Naive thymus-derived CD4-positive, alpha-beta T cell (primary cell): ENCODE measurements at places on chromosomes 5 and 9.

- no peaks in the 10 kb centered on the region for H3K27me3 ChIP-seq
- no peaks in the 10 kb centered on the region for H3K36me3 ChIP-seq
- peaks cover 8% of the 10 kb centered on the region for H3K4me1 ChIP-seq
Measured at GRCh38 chr5:140356853-140357725, 2.9 kb upstream of the SLC4A9 start.

DNA sequence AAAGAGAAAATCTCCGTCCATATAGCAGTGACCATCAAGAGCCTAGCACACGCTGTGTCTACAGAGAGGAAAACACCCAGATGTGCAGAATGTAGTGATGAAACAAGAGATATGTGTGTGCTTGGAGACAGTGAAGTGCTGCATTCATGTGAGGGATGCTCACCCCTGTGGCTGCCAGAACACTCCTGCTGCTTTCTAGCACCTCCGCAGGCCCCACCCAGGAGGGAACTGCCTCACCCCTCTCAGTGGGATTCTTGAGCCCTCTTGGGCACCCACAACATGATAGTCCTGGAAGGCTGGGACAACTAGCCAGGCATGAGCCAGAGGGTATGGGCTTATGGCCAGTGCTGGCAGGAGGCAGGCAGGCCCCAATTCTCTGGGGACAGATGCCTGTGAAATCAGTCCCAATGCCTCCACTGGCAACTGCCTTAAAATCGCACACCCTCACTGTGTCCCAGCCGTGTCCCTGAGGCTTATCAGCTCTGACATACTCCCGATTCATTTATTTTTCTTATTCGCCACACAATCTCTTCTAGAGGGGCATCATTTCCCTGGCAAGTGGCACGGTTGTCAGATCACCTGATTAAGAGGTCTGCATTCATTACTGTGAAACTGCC lies 73.2 kb upstream of the FSTL4 start:
- H3K4me3 ChIP-seq: no peak overlapping the region
- H3K4me1 ChIP-seq: no peaks in the 10 kb centered on the region
- DNase-seq: no peak
- H3K27ac ChIP-seq: no peak overlapping the region
- H3K27me3 ChIP-seq: no peaks in the 10 kb centered on the region

DNA sequence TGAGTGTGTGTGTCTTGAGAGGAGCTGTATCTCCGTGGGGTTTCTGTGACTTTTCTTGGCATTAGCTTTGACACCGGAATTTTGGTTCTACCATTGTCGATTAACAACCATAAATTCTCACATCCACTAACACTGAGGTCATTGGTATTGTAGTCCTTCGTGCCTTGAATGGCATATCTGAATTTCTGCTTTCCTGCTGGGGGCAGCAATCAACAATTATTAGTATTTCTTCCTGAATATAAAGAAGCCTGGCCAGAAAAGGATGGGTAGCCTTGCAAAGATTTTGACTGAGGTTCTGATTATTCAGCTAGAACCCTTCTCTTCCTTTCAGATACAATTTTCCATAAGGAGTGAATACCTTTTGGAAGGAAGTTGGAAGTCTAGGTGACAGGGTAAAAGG lies 33.5 kb upstream of the SHOC1 start:
- no peaks in the 10 kb centered on the region for H3K36me3 ChIP-seq
- no peak overlapping the region for H3K4me3 ChIP-seq
- no peaks in the 10 kb centered on the region for H3K4me1 ChIP-seq
- H3K27me3 ChIP-seq: no peaks in the 10 kb centered on the region
- H3K27ac ChIP-seq: no peak overlapping the region

DNA sequence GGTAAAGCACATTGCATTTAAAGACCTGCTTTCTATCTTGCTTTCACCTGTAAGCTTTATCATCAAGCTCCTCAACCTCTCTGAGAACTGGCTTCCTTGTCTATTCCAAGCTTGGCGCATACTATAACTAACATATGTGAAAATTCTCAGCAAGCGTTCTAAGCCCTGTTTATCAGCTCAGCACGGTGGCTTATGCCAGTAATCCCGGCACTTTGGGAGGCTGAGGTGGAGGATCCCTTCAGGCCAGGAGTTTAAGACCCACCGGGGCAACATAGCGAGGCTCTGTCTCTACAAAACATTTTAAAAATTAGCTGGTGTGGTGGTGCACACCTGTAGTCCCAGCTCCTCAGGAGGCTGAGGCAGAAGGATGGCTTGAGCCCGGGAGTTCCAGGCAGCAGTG lies 1.6 kb upstream of the ATP6V0E1 start:
- peak overlapping the region; percentile 92 for H3K27ac ChIP-seq
- H3K4me1 ChIP-seq: peaks cover 20% of the 10 kb centered on the region
- H3K36me3 ChIP-seq: peaks cover 9% of the 10 kb centered on the region
- H3K27me3 ChIP-seq: no peaks in the 10 kb centered on the region
- H3K4me3 ChIP-seq: no peak overlapping the region
- DNase-seq: no peak

- no peaks in the 10 kb centered on the region for H3K36me3 ChIP-seq
- no peaks in the 10 kb centered on the region for H3K27me3 ChIP-seq
- H3K4me3 ChIP-seq: no peak overlapping the region
- no peak for DNase-seq
Measured at GRCh38 chr5:43150748-43151147, 30.0 kb downstream of the ZNF131 start.

DNA sequence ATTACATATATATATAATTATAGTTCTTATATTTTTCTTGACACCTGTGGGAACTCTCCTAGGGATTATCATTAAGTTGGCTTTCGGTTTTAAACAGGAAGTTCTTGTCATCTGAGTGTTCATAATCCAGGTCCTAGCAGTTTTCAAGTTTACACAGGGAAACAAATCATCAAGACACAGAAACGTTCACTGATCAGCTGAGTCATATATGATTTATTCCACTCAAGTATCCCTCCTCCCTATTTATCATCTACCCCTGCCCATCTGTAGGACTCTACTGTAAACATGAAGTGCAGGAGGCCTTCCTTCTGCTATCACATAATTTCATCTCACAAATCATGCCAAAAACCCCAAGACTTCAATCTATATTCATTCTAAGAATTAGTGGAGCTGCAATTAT lies 6.3 kb downstream of the SLC25A51 start:
- H3K4me1 ChIP-seq: peaks cover 6% of the 10 kb centered on the region
- no peaks in the 10 kb centered on the region for H3K27me3 ChIP-seq
- H3K4me3 ChIP-seq: no peak overlapping the region
- H3K27ac ChIP-seq: no peak overlapping the region

GRCh38 chr5:123090661-123091297 lies 1.7 kb downstream of the PRDM6 start:
- H3K27ac ChIP-seq: no peak overlapping the region
- no peaks in the 10 kb centered on the region for H3K4me1 ChIP-seq
- no peak overlapping the region for H3K4me3 ChIP-seq
- no peaks in the 10 kb centered on the region for H3K27me3 ChIP-seq
- no peaks in the 10 kb centered on the region for H3K36me3 ChIP-seq

GRCh38 chr5:96091874-96092273 lies 130.2 kb upstream of the ELL2 start:
- H3K27ac ChIP-seq: no peak overlapping the region
- H3K4me1 ChIP-seq: no peaks in the 10 kb centered on the region

DNA sequence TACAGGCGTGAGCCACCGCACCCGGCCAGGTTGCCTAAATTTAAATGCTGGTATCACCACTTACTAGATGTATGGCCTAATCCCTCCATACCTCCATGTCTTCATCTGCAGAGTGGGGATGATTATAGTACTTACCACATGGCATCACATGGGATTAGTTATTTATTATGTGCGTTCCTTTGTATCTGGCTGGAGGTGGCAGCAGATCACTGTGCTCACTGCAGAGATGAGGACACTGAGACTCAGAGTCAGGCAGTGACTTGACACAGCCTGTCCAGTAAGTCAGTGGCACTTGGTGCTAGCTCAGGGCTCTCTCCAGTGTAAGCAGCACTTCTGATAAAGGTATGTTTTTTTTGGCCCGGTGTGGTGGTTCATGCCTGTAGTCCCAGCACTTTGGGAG lies 38.4 kb upstream of the HAND1 start:
- no peak overlapping the region for H3K27ac ChIP-seq
- no peak overlapping the region for H3K4me3 ChIP-seq
- DNase-seq: no peak
- H3K36me3 ChIP-seq: no peaks in the 10 kb centered on the region

GRCh38 chr5:40191150-40191549 lies 488.6 kb upstream of the PTGER4 start:
- DNase-seq: no peak
- H3K27me3 ChIP-seq: no peaks in the 10 kb centered on the region
- no peaks in the 10 kb centered on the region for H3K36me3 ChIP-seq
- no peak overlapping the region for H3K27ac ChIP-seq
- H3K4me3 ChIP-seq: no peak overlapping the region

DNA sequence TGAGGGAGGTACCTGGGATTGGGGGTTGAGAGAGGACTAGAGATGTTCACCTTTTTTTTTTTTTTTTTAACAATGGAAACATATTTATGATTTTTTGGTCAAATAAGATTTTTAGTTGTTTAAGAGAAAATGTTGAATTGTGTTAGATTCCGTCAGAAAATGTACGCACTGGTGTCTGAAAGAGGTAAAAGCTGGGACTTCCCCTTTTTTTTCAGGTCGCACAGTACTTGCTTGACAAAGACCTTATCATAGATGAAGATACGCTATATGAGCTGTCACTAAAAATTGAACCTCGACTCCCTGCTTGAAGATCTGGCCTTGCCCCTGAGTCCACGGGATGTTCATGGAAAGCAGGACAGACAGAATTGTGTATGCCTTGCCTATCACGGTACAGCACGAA lies 7.7 kb upstream of the CKMT2 start:
- no peak overlapping the region for H3K4me3 ChIP-seq
- H3K4me1 ChIP-seq: no peaks in the 10 kb centered on the region
- no peak for DNase-seq
- H3K27me3 ChIP-seq: no peaks in the 10 kb centered on the region

GRCh38 chr5:58403822-58404433 lies 56.0 kb downstream of the PLK2 start:
- no peaks in the 10 kb centered on the region for H3K27me3 ChIP-seq
- H3K36me3 ChIP-seq: no peaks in the 10 kb centered on the region
- no peaks in the 10 kb centered on the region for H3K4me1 ChIP-seq

- no peaks in the 10 kb centered on the region for H3K4me1 ChIP-seq
- no peak for DNase-seq
- H3K36me3 ChIP-seq: no peaks in the 10 kb centered on the region
- no peak overlapping the region for H3K27ac ChIP-seq
- no peaks in the 10 kb centered on the region for H3K27me3 ChIP-seq
- no peak overlapping the region for H3K4me3 ChIP-seq
Measured at GRCh38 chr5:88813244-88813643, 69.7 kb downstream of the MEF2C start.

GRCh38 chr9:120622790-120623189 lies 42.8 kb upstream of the CDK5RAP2 start:
- no peak overlapping the region for H3K27ac ChIP-seq
- H3K4me3 ChIP-seq: no peak overlapping the region
- no peaks in the 10 kb centered on the region for H3K27me3 ChIP-seq
- no peaks in the 10 kb centered on the region for H3K36me3 ChIP-seq

GRCh38 chr5:136228136-136228757 lies 35.3 kb upstream of the SMIM32 start:
- no peak for DNase-seq
- no peaks in the 10 kb centered on the region for H3K27me3 ChIP-seq
- no peak overlapping the region for H3K27ac ChIP-seq
- no peaks in the 10 kb centered on the region for H3K36me3 ChIP-seq
- no peaks in the 10 kb centered on the region for H3K4me1 ChIP-seq

DNA sequence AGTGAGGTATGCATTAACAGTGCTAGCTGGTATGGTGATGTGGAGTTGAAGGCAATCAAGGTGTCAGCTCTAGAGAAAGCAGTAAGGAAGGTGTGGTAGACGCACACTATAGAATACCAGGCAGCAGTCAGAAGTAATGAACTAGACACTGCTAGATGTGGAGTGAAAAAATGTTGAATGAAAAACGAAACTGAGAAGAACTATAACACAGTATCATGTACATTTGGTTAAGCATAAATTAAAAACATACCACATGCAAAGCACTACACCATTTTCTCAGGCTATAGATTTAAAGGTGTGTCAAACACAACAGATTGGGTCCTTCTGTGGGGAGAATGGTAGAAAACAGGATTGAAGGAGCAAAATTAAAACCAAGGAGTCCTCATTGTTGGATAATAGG lies 15.4 kb downstream of the ZNF622 start:
- peaks cover 34% of the 10 kb centered on the region for H3K36me3 ChIP-seq
- H3K27ac ChIP-seq: no peak overlapping the region

GRCh38 chr5:179605026-179605833 lies 18.2 kb downstream of the HNRNPH1 start:
- H3K27ac ChIP-seq: no peak overlapping the region
- peaks cover 16% of the 10 kb centered on the region for H3K4me1 ChIP-seq
- H3K4me3 ChIP-seq: no peak overlapping the region
- no peak for DNase-seq
- no peaks in the 10 kb centered on the region for H3K27me3 ChIP-seq

- H3K4me1 ChIP-seq: no peaks in the 10 kb centered on the region
- H3K27me3 ChIP-seq: no peaks in the 10 kb centered on the region
- no peaks in the 10 kb centered on the region for H3K36me3 ChIP-seq
- DNase-seq: no peak
Measured at GRCh38 chr5:168881427-168882149, 302.4 kb upstream of the PANK3 start.

- no peaks in the 10 kb centered on the region for H3K36me3 ChIP-seq
- DNase-seq: no peak
- H3K4me1 ChIP-seq: no peaks in the 10 kb centered on the region
- no peak overlapping the region for H3K27ac ChIP-seq
- H3K4me3 ChIP-seq: no peak overlapping the region
- H3K27me3 ChIP-seq: no peaks in the 10 kb centered on the region
Measured at GRCh38 chr5:85549836-85550599, 1067.7 kb upstream of the COX7C start.

- H3K4me3 ChIP-seq: no peak overlapping the region
- no peaks in the 10 kb centered on the region for H3K36me3 ChIP-seq
Measured at GRCh38 chr5:81904166-81904565, 67.7 kb upstream of the ATG10 start.

GRCh38 chr9:93084471-93084881 lies 11.5 kb upstream of the CARD19 start:
- no peak for DNase-seq
- peaks cover 18% of the 10 kb centered on the region for H3K4me1 ChIP-seq
- H3K4me3 ChIP-seq: no peak overlapping the region
- no peaks in the 10 kb centered on the region for H3K36me3 ChIP-seq
- H3K27ac ChIP-seq: peak overlapping the region; percentile 68

DNA sequence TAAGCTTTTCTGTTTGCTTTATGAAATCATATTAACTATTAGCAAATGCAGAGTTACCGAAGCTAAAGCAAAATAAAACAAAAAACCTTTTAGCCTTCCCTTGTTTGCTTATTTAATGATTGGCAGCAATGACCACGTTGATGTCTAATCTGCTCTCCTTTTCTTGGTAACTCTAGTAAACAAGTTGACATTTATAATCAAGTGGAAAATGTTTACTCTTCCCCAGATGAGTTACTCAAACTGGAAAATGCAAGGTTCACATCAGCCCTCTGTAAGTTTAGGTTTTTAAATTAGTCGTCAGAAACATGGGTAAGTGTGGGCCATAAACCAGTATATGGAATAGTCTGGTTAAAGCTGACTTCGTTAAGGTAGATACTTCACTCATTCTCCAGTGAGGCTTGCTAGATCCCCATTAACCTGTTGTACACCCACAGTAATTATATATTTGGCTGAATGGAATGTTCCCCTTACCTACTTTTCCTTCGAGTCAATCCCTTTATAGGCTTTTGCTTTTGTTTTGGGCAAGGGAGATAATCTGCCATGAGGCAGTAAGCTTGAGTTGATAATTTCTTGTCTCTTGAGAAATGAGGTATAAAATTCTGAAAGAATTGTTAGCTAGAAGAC lies 100.9 kb downstream of the GDNF start:
- H3K36me3 ChIP-seq: no peaks in the 10 kb centered on the region
- H3K4me3 ChIP-seq: no peak overlapping the region
